Pancreas (tissue), 10 donors: ENCODE measurements at places on chromosomes 5 and 9.

DNA sequence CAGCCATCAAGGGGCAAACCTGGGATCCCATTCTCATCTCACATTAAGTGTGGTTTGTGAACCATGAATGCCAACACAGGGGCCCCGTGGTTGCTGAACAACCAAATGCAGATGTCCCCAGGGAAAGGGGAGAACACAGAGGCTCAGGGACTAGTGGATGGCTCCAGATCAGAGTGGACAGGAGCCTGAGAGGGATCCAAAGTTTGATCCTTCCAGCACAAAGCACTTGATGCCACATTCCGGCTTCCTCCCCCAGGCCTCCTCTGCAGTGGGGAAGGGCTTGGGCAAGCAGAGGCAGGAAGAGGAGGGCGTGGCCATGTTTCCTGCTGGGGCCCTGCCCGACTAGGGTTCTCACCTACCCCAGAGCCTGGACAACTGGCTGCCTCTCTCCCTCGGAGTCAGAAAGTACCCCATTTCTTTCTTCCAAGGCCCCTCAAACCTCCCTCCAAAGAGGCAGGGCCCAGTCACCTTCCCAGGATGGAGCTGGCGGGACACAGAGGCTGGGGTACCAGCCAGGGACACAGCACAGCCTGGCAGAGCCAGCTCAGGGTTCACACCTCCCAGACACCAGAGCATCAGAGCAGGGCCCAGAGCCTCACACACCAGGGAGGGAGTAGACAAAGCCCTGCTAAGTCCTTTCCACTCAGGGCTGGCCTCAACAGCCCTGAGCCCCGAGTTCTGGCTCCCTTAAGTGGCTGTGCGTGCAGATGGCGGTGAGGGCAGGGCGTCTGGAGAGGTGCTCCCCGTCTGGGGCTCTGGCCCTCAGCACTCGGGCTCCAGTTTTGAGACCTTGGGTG, 4.3 kb upstream of the RNF44 start:
- no peaks in the 10 kb centered on the region for H3K27me3 ChIP-seq
- peak overlapping the region; percentile 41 for H3K27ac ChIP-seq
- peaks cover 4% of the 10 kb centered on the region for H3K4me1 ChIP-seq
- no peak overlapping the region for H3K4me3 ChIP-seq

DNA sequence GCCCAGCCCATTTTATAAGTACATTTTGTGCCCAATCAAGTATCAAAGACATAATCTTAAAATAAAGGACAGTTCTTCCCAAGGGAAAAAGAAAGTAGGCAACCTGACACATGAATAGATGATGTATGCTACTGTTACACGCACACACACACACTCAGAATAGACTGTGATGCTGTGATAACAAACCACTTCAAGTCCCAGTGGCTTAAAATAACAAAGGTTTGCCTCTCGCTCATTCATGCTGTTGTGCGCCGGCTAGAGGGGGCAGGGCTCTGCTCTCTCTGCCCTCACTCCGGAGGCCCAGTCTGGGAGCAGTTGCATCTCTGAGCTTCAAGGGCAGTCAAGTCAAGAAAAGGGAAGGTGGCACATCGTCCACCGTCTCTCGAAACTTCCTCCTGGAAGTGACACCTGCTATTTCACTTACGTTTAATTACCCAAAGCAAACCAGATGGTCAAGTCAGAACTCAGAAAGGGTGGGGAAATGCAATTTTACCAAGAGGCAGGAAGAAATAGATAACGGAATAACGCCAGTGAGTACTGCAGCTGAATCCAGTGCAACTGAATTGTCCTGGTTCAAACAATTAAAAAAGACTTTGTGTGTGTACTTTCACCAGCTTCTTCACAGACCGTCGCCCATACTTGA, 43.3 kb downstream of the ANKRD33B start:
- no peak for DNase-seq
- H3K27me3 ChIP-seq = no peaks in the 10 kb centered on the region
- H3K4me1 ChIP-seq = no peaks in the 10 kb centered on the region
- no peaks in the 10 kb centered on the region for H3K36me3 ChIP-seq

- H3K27me3 ChIP-seq = no peaks in the 10 kb centered on the region
- no peaks in the 10 kb centered on the region for H3K4me1 ChIP-seq
- H3K27ac ChIP-seq = no peak overlapping the region
- H3K4me3 ChIP-seq = no peak overlapping the region
Measured at GRCh38 chr9:78807286-78807685, 510.4 kb downstream of the PSAT1 start.

- DNase-seq = no peak
- no peak overlapping the region for H3K4me3 ChIP-seq
- H3K27ac ChIP-seq = no peak overlapping the region
- no peaks in the 10 kb centered on the region for H3K36me3 ChIP-seq
- H3K27me3 ChIP-seq = no peaks in the 10 kb centered on the region
- H3K4me1 ChIP-seq = no peaks in the 10 kb centered on the region
Measured at GRCh38 chr9:117715411-117715989, 11.3 kb downstream of the TLR4 start.

DNA sequence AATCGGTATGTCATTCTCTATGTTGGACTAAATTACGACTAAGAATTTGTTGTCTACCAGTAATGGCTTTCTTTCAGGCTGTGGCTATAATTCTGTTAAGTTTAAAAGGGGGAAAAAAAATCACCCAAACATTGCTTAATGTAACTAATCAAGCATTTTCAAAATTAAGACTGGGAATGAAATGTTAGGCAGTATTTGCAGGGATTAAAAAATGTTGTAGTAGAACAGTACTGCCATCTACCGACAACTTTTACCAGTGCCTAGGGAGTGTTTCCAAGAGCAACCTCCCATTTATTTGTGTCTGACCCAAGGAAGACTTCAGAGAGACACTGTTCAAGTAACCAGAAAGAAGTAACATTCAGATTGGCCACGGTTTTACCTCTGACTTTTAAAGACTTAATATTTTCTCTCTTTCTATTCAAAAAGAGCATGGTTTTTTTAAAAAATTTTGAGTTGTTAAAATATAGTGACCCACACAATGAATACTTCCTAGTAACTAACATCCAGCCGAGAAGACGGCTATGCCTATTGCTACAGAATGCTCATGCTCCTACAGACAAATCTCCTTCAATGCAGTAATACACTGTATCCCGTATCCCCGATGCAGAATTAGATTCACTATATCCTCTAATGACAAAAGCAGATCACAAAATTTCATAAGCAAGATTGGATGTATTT, 92.4 kb downstream of the ARL15 start:
- H3K27ac ChIP-seq = no peak overlapping the region
- peak; percentile 11 for DNase-seq
- H3K4me3 ChIP-seq = no peak overlapping the region
- H3K4me1 ChIP-seq = no peaks in the 10 kb centered on the region

DNA sequence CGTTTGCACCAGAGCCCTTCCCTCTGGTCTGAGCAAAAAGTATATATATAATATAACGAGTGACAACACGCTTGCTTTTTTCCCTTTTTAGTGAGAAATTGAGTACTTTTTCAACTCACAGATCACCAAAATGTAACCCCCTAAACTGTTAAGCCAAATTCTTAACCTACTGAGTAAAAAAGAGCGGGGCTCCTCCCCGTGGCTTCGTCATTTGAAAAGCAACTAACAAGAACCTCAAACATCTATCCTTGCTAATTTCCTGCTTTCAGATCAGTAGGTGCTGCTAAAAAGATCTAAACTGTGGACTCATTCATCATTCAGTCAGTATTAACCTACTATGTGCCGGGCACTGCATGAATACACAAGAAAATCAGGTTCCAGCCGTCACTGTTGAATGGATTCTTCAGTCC, 1.0 kb upstream of the PTBP3 start:
- peak; percentile 17 for DNase-seq
- H3K4me1 ChIP-seq = peaks cover 33% of the 10 kb centered on the region
- H3K27me3 ChIP-seq = no peaks in the 10 kb centered on the region
- H3K27ac ChIP-seq = peak overlapping the region; percentile 82
- peak overlapping the region; percentile 97 for H3K4me3 ChIP-seq
- H3K36me3 ChIP-seq = no peaks in the 10 kb centered on the region

- H3K4me3 ChIP-seq = no peak overlapping the region
- H3K36me3 ChIP-seq = no peaks in the 10 kb centered on the region
- no peak for DNase-seq
- H3K27ac ChIP-seq = no peak overlapping the region
- no peaks in the 10 kb centered on the region for H3K27me3 ChIP-seq
Measured at GRCh38 chr9:26131886-26132285, 453.6 kb upstream of the TUSC1 start.

- no peak overlapping the region for H3K4me3 ChIP-seq
- no peak for DNase-seq
- no peak overlapping the region for H3K27ac ChIP-seq
- no peaks in the 10 kb centered on the region for H3K27me3 ChIP-seq
Measured at GRCh38 chr9:104339692-104340091, 164.4 kb upstream of the OR13F1 start.

GRCh38 chr9:19252174-19252884, 21.8 kb downstream of the DENND4C start:
- no peaks in the 10 kb centered on the region for H3K27me3 ChIP-seq
- peaks cover under 1% of the 10 kb centered on the region for H3K4me1 ChIP-seq
- DNase-seq = no peak

DNA sequence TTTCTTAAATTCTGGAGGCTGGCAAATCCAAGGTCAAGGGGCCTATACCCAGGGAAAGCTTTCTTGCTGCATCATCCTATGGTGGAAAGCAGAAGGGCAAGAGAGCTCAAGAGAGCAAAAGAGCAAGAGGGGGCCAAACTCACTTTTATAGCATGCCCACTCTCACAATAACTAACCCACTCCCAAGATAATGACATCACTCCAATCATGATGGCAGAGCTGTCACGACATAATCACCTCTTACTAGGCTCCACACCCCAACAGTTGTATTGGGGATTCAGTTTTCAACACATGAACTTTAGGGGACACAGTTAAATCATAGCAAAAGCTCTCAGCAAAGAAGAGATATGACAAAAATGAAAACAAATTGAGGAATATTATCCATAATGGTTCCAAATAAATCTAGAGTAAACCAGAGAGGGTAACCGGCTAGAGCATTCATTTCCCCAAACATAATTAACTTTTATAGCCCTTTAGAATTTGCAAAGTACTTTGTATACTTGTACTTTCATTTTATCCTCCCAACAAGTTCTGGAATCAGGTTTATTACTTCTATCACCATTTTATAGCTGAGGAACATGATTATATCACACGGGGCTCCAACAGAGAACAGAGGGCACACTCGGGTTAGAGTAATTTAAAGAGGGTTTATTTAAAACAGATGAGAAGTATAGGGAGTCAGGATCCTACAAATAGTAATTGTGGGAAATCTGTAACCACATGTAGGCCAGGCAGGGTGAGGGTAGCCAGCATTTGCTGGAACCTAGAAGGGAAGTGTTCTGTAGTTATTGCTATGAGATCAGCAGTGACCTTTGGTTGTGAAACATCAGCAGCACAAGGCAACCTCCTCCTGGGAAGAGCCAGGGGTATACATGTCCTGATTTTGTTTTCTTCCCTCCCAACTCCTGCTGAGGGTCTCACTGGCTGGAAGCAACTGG, 7.2 kb upstream of the TARS1 start:
- no peak overlapping the region for H3K27ac ChIP-seq
- H3K36me3 ChIP-seq = no peaks in the 10 kb centered on the region
- DNase-seq = no peak
- H3K4me1 ChIP-seq = no peaks in the 10 kb centered on the region
- no peak overlapping the region for H3K4me3 ChIP-seq
- H3K27me3 ChIP-seq = no peaks in the 10 kb centered on the region

GRCh38 chr5:138819081-138819480, 56.1 kb downstream of the LRRTM2 start:
- H3K36me3 ChIP-seq = peaks cover 4% of the 10 kb centered on the region
- H3K27ac ChIP-seq = no peak overlapping the region
- no peaks in the 10 kb centered on the region for H3K4me1 ChIP-seq
- H3K4me3 ChIP-seq = no peak overlapping the region

DNA sequence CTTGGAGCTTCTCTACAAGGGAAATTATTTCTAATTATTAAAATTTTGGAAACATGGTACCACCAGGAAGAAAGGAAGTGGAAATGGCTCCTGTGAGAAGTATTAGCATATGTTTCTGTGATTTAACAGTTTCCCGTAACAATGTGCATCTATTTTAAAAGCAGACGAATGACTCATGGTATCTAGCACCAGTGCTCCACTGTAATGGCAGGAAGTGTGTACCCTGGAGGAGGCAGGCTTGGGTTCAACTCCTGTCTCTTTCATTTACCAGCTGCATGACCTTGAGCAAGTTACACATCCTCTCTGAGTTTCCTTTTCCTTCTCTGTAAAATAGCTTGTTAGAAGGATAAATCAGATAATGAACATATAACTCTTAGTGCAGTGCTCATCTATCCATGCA, 41.0 kb upstream of the ANGPTL2 start:
- H3K27me3 ChIP-seq = no peaks in the 10 kb centered on the region
- no peaks in the 10 kb centered on the region for H3K4me1 ChIP-seq
- no peaks in the 10 kb centered on the region for H3K36me3 ChIP-seq
- no peak overlapping the region for H3K4me3 ChIP-seq
- no peak overlapping the region for H3K27ac ChIP-seq
- DNase-seq = no peak

- DNase-seq = peak; percentile 33
- H3K4me3 ChIP-seq = peak within 1 kb of the TSS; percentile 84
- no peaks in the 10 kb centered on the region for H3K36me3 ChIP-seq
- H3K27ac ChIP-seq = peak within 1 kb of the TSS; percentile 66
- H3K27me3 ChIP-seq = no peaks in the 10 kb centered on the region
Measured at GRCh38 chr5:112419164-112419985, at the start of gene EPB41L4A. Gene EPB41L4A (minus strand): TSS chr5:112419277. CDS start chr5:112419039, 238 bp downstream.

DNA sequence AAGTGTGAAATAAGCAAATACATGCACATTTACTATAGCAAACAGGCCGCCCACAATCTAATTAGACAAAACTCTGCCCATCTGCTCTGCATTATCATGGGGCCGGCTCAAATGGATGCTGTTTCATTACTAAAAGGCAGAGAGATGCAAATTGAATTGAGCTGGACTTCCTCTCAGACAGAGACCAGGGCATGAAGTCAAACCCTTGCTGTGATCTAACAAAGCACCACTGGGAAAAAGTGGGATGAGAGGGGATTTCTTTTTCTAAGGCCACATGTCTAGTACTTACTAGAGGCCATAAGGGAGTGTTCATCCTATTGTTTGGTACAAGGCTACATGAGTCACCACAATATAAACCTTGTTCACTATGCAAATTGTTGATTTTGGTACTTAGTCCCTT, 614.7 kb downstream of the ISL1 start:
- DNase-seq = no peak
- H3K36me3 ChIP-seq = no peaks in the 10 kb centered on the region
- no peak overlapping the region for H3K27ac ChIP-seq
- H3K27me3 ChIP-seq = no peaks in the 10 kb centered on the region
- H3K4me1 ChIP-seq = no peaks in the 10 kb centered on the region
